Naive thymus-derived CD4-positive, alpha-beta T cell (primary cell): ENCODE measurements at places on chromosomes 2 and 18. TPM values are rescaled to one million over a fixed set of nuclear protein-coding genes. Genes with fewer than 3 reads are reported as not detected.
A peak's percentile ranks its signal among the peaks of the same experiment; 100 is the strongest.

GRCh38 chr2:579961-580360 lies 97.2 kb downstream of the TMEM18 start:
- DNase-seq: no peak

GRCh38 chr2:28406276-28407096 lies 13.8 kb downstream of the FOSL2 start:
- peak; percentile 43 for DNase-seq

DNA sequence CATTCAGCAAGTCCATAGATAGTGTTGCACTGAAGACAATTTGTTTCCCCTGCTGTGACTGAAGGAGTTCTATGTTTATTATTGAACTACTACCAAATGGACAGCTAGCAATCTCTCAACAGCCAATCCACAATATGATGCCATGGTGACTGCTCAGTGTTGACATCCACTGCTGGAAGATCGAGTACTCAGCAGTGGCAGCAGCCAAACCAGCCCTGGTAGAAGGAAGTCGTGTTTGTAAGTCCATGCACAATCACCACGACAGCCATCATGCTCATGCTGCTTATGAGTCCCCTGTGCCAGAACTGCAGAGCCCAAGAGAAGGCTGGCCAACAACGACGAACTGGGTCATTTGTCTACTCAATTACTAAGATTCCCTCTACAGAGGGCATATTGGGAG lies 66.4 kb downstream of the OSR1 start:
- no peak for DNase-seq

DNA sequence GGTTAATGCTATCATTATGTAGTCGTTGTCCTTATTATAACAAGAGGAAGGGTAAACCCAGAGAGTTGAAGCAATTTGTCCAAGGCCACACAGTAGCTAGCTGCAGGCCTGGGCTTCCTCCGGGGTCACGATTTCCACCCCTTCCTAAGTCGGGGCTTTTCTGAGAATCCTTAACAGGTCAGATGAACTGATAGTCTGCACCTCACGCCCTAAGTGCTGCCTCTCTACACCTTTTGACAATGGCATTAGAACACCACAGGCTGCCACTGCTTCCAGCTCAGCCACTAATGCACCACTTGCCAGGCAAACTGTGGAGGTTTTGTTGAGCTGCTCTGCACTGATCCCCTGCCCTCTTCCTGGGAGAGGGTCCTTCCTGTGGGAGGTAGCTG lies 37.7 kb downstream of the FOSL2 start:
- DNase-seq: no peak

DNA sequence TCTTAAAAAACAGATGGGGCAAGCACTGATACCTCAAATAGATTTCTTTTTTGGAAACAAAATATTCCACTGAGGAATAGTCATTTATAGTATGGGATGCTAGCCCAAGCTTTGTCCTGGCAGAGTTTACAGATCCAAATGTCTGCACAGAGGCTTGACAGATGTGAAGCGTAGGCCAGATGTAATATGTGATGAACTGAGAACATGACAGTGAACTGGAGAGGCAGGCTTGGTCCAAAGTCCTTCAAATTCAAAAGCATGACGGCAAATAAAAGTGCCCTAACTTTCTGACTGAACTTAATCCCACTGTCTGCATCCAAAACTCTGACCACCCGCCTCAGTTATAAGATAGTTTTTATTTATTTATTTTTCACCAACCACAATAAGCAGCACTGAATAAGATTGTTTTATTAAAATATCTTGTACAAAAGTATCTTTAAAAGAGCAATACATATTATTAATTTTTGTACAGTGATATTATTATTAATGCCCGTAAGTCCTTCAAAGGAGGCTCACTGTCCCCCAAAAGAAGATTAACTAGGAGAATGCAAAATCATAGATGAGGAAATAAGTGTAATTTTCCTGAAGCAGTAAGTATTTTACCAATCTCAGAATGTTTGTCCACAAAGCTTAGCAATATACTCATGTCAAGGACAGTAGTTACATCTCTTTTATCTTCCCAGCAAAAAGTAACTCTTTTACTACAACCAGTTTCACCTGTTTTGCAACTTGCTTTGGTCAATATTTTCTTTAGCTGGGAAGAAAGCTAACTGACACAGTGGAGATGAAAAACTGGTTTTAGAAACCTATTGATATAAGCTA lies 10.7 kb upstream of the SPOPL start:
- DNase-seq: no peak

GRCh38 chr18:66994790-66995189 lies 390.9 kb upstream of the CDH19 start:
- DNase-seq: no peak

DNA sequence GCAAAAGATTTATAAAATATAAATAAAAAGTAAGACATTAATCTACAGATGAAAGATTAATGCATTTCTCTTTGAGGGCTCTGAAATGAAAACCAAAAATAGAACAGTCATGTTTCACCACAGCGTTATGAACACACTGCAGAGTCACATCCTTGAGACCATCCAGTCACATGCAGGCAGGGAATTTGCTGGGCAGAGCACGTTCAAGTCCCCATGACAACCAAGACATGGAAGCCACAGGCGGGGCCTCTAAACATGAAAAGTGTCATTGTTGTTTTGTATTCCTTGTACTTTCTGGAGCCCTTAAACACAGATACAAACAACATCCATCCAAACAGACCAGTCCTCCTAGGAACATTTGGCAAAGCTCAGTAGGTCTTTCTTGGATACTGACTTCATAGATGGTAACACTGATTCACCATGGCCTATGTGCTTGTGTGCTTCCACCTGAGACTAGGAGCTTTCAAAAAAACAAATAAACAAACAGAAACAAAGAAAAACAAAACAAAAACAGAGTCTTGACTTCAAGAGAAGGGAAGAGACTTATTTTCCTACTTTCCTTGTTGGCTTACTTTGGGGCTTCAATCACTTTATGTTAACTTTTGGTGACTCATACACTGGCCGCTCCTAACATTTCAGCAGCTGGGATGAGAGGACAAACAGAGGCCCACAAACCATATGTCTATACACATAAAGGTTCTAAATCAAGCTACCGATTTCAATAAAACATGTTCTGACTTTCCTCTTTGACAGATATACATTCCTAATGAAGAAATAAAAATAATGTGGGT lies 99.5 kb upstream of the CCDC85A start:
- no peak for DNase-seq

- DNase-seq: no peak
Observed at GRCh38 chr2:240503375-240503774, 54.4 kb downstream of the ANKMY1 start.

GRCh38 chr2:131413148-131413747 lies 49.3 kb upstream of the RAB6D start:
- DNase-seq: no peak

GRCh38 chr2:23441414-23441813 lies 56.4 kb downstream of the KLHL29 start:
- DNase-seq: no peak

GRCh38 chr2:110854355-110855081 lies 122.1 kb downstream of the ACOXL start:
- DNase-seq: no peak

GRCh38 chr2:231928481-231928880 lies 2.3 kb upstream of the NPPC start:
- DNase-seq: no peak

DNA sequence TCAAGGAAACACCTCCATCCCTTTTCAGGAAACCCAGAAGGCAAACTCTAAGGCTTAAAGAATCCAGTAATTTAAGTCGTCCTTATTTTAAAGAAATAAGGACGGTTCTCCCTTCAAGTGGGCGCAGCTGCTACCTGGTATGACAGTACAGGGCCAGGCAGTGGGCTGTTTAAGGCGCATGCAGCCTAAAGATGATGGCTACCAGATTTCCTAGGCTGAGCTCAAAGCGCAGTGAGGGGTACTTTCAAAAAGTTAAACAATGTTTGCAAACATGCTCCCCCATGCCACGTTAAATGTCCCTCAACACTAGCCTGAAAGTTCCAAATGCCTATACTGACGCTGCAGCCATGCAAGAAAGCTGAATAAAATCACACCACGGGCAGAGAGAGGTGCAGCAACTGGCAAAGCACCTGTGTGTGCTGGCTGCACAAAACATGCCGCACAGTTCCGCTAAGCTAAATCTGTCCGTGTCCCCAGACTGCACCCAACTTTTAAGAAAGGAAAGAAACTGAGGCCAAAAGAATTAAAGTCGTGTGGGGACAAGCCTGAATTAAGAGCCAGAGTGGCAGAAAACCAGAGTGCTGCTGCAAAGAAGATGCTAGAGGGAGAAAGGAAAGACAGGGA lies 583 bp downstream of the HIBCH start:
- DNase-seq: peak; percentile 30

DNA sequence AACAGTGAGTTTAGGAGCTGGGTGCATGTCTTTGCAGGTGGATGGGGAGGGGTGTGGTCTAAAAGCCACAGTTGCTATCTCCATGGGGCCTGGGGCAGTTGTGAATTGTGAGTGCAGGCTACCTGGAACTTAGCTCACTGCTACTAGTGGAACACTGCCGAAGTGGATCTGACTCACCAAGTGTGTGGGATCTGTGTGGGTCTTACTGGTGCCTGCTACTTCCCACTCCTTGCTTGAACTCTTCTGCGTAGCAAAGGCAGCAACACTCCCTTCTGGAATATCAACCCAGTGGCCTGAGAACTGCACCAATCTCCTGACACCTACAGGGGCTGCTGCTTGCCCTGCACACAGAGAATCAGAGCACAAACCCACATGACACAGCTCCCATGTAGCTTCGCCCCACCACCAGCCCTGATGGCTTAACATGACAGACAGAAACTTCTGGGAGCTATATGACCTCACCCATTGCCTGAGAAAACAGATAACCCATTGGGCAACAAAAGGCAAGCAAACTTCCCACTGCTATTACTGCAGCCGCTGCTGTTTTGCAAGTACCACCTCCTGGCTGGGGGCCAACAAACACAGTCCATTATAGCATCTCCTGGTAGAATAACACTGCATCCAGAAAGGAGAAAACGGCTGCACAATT lies 455.1 kb upstream of the DDX18 start:
- no peak for DNase-seq

DNA sequence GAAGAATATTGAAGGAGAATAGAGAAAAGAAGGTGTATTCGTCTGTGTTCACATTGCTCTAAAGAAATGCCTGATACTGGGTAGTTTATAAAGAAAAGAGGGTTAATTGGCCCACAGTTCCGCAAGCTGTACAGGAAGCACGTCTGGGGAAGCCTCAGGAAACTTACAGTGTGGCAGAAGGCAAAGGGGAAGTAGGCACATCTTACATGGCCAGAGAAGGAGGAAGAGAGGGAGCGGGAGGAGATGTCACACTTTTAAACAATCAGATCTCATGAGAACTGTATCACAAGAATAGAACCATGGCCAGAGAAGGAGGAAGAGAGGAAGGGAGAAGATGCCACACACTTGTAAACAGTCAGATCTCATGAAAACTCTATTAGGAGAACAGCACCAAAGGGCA lies 159.6 kb upstream of the TPO start:
- no peak for DNase-seq

GRCh38 chr2:46394649-46395510 lies 84.5 kb upstream of the TMEM247 start:
- DNase-seq: no peak

DNA sequence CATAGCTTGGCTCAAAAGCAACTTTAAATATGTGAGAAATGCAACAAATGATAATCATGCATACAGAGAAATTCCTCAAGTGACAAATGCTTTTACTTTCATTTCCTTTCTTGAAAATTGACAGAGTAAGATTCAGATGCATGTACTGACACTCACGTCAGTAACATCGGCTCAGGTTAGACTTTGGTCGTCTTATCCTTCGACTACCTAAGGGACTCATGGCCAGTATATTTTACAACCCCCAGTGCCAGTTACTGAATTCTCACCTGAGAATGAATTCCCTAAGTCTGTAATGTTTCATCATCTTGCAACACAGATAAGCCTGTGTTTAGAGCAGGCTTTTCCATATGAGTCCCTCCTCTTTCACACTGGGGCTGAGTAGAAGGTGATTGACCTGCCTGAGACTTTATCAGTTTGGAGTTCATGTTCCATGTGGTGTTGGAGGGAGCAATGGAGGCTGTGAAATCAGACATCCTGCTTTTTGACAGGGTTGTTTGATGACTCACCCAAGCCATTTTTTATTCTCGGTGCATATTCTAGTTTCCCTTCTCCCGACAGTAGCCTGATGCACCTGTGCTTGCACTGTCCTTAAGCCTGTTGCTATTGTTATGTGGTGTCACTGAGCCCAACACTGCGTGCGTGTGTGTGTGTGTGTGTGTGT lies 30.5 kb upstream of the ATP8B1 start:
- peak; percentile 2 for DNase-seq

Gene UGT1A10
- not detected for total RNA-seq

Gene CFC1
- not detected for total RNA-seq

Gene COL5A2
- total RNA-seq: 2.3 TPM

Gene NBAS
- 32.7 TPM for total RNA-seq

Gene OTOF
- not detected for total RNA-seq

Gene CKAP2L
- not detected for total RNA-seq

Gene ARL5A
- 32.3 TPM for total RNA-seq
